ENCODE measurements at places on chromosomes 6 and 20.

DNA sequence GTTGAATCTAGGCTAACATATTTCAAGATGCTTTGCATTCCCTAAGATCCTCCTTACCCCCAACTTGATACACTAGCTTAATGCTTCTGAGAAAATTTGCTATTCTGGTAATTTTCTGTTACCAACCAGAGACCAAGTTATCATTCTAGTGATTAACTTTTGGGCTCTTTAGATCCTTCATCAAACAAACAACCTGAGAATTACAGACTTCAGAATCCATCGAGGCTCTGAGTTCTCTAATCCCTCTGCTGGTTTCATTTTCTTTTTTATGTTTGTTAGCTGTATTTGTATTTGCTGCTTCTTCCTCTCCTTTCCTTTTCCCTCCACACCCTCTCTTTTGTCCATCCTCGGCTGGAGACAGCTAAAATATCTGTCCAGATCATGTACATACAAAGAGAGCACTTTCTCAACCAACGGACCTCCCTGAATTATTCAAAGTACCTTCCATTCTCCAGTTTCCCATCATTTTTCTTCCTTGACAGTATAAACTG is 98.7 kb upstream of the RIPOR2 start:
- DNase-seq = no peak

DNA sequence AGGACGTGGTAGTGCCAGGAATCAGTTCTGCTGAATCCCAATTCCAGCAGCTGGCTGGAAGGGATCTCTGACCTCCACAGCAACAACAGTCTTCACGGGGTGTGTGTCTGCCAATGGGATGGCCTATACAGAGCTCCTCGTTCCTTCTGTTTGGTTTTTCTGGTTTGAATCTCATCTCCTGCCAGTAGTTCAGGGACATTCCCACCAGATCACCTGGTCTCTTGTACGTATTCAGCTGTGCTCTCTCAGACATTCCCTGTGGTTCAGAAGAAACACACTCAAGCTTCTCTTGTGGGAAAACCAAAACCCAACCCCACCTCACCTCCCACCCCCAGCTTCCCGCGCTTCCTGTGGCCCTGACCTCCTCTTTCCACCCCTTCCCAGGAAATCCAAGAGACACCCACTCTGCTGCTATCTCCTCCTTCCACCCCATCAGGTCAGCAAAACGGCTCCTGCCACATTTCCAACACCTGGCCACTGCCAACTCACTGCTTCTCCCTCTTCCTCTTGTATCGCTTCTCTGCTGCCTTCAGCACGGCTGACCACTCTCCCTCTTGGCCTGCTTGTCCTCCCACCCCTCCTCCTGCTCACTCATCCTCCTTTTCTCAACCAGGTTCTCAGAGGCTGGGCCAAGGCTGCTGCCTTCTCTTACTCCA is 63.3 kb upstream of the PTGIS start:
- no peak for DNase-seq

GRCh38 chr6:16482702-16483314 is 244.4 kb downstream of the GMPR start:
- DNase-seq = no peak

DNA sequence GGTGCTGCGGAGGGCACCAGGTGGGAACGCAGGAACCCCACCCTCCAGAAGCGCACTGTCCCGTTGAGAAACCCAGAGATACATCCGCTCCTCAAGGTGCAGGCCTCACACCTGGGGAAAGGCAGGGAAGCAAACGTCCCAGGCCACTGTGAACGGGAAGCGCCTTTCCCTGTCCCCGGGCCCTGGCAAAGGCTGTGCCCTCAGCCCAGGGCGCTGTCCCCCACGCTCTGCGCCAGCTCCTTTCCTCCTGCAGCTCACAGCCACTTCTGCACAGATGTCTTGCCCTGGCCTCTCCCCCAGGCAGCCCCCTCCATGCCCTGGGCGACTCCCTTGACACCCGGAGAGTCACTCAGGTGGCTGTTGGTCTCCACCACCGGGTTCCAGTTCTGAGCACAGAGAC is 203.8 kb downstream of the TAF4 start:
- DNase-seq = no peak

GRCh38 chr20:5171790-5172164 is 45.0 kb downstream of the CDS2 start:
- DNase-seq = no peak

DNA sequence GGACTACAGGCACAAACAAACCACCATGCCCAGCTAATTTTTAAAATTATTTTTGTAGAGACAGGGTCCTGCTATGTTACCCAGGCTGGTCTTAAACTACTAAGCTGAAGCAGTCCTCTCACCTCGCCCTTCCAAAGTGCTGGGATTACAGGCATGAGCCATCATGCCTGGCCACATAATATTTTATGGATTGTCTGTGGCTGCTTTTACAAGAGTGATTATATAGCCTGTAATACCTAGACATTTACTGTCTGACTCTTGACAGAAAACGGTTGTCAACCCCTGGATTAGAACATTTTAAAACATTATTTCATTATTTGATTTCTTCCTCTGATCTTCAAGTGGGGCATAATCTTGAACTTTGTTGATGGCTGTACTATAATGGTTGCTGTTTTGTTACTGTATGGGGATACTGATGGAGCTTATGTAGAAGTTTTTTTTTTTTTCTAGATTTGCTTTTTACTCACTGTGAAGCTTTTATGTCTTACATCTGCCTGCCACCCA is 14.3 kb downstream of the PARD6B start:
- DNase-seq = no peak

- DNase-seq = no peak
These were observed 68.8 kb downstream of the IMPG1 start for GRCh38 chr6:76003686-76004085.

- DNase-seq = no peak
These were observed 632.2 kb downstream of the HACE1 start for GRCh38 chr6:104227508-104227907.

DNA sequence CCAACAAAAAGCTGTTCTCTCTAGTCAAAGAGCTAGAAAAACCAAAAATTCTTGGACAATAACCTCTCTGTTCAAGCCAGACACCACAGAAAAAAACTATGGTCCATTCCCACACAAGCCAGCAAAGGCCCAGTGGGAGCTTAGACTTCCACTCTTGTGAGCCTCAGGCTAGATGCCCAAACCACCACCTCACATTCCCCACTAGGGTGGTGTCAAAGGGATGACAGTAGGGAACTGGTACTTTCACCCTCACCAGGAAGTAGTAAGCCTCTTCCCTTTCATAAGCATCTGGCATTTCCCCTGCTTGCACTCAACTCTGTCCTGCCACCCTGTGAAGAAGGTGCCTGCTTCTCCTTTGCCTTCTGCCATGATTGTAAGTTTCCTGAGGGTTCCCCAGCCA is 58.4 kb upstream of the RNF217 start:
- DNase-seq = no peak

DNA sequence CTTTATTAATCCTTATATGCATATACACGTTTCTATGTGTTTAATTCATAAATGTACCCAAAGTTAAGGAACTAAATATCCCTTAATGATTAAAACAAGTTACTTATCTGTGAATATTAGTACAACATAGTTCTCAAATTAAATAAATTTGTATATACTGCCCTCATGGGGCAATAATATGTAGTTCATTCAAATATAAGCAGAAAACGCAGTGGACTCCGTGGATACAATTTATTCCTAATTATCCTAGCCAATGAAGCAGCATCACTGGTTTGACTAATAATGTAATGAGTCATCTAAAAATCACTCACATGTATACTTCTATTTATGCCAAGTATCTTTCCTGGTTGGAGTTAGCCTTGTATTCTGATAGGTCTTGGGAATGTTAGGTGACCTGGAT is 111.6 kb downstream of the TBC1D32 start:
- DNase-seq = no peak

- DNase-seq = no peak
These were observed 22.5 kb downstream of the KLHL32 start for GRCh38 chr6:96947055-96947454.

DNA sequence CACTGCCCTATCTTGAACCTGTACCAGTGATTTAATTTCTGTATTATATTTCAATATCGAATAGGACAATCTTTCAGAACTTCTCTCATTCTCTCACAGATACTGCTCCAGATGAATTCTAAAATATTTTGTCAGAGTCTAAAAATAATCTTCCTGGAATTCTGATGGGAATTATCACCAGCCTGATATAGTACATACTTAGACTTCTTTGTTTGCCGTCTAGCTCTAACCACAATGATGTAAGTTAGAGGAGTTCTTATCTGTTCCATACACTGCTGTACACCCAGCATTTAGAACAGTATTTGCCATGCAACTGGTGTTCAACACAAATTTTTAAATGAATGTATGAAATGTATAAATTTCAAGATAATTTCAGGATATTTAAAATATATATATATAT is 1.3 kb upstream of the HUS1B start:
- DNase-seq = no peak

- DNase-seq = no peak
These were observed 20.7 kb downstream of the SERPINB6 start for GRCh38 chr6:2950713-2951112.

GRCh38 chr6:106529438-106529837 is 99.9 kb downstream of the RTN4IP1 start:
- DNase-seq = no peak

GRCh38 chr20:50237349-50237748 is 46.7 kb downstream of the CEBPB start:
- no peak for DNase-seq

DNA sequence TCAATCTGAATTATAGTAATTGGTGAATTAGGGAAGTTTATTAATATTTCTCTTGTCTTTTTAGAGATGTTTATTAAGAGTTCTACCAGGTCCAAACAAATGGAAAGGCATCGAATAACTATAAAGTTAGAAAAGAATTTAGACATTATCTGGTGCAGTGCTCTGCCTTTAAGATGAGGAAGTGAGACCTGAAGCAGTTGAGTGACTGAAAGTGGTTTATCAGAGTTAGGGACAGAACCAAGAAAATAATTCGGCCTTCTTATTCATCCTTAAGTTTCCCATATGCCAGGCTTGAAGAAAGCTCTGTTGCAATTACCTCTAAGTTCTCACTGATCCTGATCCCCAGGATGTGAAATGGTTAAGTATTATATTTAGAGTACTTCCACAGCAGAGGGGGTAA is 94.2 kb upstream of the FLRT3 start:
- DNase-seq = no peak

DNA sequence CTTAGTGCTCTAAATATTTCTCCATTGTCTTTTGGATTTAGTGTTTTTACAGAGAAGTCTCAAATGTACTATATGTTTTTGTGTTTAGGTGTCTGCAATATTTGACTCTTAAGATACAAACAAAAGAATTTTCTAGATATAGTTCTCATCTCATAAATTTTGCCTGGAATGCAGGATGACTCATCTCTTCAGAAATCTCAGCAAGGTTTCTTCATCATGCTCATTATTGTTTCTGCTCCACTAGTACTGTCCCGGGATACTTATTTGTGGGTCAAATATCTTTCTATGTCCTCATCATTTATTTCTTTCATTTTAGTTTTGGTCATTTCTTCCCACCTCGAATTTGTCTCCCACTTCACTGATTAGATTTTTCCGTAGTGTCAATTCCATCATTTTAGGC is 9.5 kb downstream of the AHI1 start:
- DNase-seq = no peak

- no peak for DNase-seq
These were observed 99.3 kb upstream of the PMEPA1 start for GRCh38 chr20:57809149-57809548.

DNA sequence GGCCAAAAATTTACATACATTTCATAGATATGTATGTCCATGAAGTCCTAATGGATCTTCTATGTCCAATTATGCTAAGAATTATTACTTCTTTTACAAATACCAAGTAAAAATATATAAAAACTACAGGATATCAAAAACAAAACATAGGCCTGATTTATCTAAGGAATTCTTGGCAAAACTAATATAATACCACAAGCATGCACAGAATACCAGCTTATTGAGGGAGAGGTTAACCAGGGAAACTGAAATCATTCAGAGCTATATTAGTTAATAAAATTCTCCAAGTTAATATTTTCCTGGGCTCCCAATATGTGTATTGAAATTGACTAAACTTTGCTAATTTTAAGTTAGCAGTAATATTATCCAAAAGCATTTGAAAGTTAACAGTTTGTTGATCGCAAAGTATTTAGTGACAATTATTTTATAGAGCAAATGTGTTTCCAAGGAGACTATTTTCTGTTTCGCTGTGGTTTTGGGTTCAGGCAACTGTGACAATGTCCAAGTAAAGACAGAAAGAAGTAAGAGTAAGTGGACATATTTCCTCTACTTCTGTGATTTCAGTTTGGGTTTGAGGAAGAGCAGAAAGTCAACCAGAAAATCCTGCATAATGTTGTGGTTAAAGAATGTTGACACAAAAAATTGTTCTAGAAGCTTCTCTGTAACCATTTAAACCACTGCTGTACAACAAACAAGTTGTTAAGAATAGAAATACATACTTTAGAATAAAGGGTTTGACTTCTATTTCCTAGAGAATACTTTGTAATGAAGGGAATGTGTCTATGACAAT is 167.4 kb downstream of the COL21A1 start:
- DNase-seq = no peak

GRCh38 chr6:92289831-92290230 is 1129.5 kb downstream of the EPHA7 start:
- DNase-seq = no peak

- DNase-seq = no peak
These were observed 41.8 kb upstream of the DST start for GRCh38 chr6:56684342-56685101.

DNA sequence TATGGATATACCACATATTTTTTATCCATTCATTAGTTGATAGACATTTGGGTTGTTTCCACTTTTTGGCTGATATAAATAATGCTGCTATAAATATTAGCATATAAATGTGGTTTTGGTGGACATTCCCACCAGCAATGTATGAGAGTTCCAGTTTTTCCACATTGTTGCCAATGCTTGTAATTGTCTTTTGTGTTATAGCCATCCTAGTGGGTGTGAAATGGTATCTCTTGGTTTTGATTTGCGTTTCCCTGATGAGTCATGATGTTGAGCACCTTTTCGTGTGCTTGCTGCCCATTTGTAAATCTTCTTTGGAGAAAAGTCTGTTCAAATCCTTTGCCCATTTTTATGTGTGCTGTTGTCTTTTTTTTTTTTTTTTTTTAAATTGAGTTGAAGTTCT is 54.4 kb downstream of the DHX35 start:
- no peak for DNase-seq

DNA sequence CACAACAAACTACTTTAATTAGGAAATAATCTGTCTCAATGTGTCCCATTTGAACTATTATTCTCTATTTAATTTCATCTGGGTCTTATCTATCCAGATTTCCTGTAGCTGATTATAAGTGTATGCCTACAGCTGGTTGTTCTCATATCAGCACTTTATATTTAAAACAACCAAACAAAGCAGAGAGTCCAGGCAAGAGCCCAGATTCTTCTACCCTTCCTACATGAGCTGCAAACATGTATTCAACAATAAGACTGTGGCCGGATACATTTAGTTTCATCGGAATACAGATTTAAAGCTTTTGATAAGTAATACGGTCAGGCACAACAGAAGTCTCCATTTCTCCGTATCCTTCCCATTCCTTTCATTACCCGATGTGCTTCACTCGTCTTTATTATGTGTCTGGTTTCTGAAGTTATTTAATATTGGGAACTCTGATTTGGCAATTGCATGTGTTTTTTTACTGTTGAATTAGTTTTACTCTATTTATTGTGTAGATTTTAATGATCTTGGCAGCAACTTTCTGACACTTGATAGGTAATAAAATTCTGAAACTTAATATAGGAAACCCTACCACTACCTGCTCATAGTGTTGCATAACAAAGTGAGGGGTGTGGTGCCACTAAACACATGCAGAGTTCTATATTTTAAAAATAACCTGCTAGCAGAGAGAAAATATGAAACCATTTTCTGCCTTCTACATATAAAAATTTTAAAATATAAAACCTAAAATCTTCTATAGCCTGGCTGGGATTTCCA is 653.5 kb upstream of the PTCHD4 start:
- DNase-seq = no peak
